CD4-positive, alpha-beta memory T cell (primary cell): ENCODE measurements at places on chromosomes 5 and 9. TPM values are rescaled to one million over a fixed set of nuclear protein-coding genes. Genes with fewer than 3 reads are reported as not detected.

The ARID3C gene
- total RNA-seq, result not detected

The VAV2 gene
- 1.1 TPM for total RNA-seq

The SPINK5 gene
- total RNA-seq, result not detected

The EGFL7 gene
- not detected for total RNA-seq

The PCDHGA6 gene
- 0.50 TPM for total RNA-seq

The TMEM252 gene
- total RNA-seq, result not detected

The NUP155 gene
- total RNA-seq, result 30.8 TPM

The KIF27 gene
- 5.2 TPM for total RNA-seq

The FBN2 gene
- 0.30 TPM for total RNA-seq

The CCL27 gene
- total RNA-seq, result not detected

The DMRTA1 gene
- not detected for total RNA-seq

DNA sequence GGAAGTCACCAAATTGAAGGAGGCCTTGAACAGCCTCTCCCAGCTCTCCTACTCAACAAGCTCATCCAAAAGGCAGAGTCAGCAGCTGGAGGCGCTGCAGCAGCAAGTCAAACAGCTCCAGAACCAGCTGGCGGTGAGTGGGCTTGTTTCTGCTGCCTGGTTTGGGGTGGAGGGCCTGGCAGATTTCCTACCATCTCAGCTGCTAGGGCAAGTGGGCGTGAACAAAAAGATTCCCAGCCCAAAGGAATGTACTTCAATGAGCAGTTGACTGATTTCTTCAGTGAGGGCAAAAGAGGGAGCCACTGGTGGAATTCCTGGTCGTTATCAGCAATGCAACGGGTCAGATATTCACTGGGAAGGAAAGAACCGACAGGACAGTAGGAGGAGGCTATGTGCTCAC, 12.6 kb upstream of the TTC23L start:
- no peak overlapping the region for H3K4me3 ChIP-seq
- H3K27ac ChIP-seq, result no peak overlapping the region
- H3K4me1 ChIP-seq, result no peaks in the 10 kb centered on the region
- DNase-seq, result no peak
- no peaks in the 10 kb centered on the region for H3K27me3 ChIP-seq

DNA sequence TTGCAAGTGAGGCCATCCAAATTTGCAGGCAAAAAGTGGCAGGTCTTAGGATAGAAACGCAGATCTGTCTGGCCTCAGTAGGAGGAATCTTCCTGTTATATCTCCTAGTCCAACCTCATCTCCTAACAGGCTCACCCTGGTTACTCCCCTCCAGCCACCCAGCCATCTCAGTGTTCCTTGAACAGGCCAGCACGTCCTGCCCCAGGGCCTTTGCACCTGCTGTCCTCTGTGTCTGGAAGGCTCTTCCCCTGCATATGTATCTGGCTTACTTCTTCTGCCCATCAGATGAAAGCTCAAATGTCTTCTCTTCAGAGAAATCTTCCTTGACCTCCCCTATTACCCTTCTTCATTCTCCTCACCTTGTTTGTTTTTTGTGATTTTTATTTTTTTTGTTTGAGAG, 107.3 kb upstream of the ALDH1B1 start:
- H3K4me1 ChIP-seq, result no peaks in the 10 kb centered on the region
- no peak for DNase-seq
- no peaks in the 10 kb centered on the region for H3K27me3 ChIP-seq
- no peaks in the 10 kb centered on the region for H3K36me3 ChIP-seq
- H3K27ac ChIP-seq, result no peak overlapping the region
- H3K4me3 ChIP-seq, result no peak overlapping the region

DNA sequence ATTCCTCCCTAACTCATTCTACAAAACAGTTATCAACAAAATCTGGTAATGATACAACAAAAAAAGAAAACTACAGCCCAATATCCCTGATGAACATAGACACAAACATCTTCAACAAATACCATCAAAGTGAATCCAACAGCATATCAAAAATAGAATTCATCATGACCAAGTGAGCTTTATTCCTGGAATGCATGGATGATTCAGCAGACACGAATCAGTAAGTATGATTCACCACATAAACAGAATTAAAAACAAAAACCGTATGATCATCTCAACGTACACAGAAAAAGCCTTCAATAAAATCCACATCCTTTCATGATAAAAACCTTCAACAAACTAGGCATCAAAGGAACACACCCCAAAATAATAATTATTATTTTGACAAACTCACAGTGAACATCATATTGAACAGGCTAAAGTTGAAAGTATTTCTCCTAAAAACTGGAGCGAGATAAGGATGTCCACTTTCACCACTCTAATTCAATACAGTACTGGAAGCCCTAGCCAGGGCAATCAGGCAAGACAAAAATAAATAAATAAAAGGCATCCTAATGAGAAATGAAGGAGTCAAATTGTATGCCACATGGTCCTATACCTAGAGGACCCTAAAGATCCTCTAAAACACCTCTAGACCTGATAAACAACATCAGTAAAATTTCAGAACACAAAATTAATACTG, 305.1 kb upstream of the RGMB start:
- no peaks in the 10 kb centered on the region for H3K36me3 ChIP-seq
- no peak overlapping the region for H3K4me3 ChIP-seq
- H3K27me3 ChIP-seq, result no peaks in the 10 kb centered on the region
- H3K4me1 ChIP-seq, result no peaks in the 10 kb centered on the region

DNA sequence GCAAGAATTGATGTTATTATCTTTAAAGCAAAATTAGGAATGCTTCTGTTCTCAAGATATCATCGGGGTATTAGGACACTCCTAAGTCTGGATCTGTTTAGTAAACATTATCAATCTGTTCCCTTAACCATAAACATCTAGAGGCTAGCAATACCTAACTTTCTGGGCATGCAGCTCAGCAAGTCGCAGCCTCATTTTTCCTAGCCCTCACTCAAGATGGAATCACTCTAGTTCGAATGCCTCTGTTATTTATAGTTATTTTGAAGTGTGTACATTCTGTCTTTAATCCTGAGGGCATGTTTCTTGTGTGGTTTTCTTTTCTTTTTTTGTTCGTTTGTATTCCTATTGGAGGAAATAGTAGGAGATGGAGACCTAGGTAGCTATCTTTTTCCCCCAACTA, 66.9 kb downstream of the FER start:
- DNase-seq, result no peak
- no peaks in the 10 kb centered on the region for H3K27me3 ChIP-seq
- H3K4me1 ChIP-seq, result no peaks in the 10 kb centered on the region
- no peak overlapping the region for H3K4me3 ChIP-seq

- H3K27ac ChIP-seq, result no peak overlapping the region
- peak; percentile 64 for DNase-seq
- H3K4me3 ChIP-seq, result no peak overlapping the region
- peaks cover 24% of the 10 kb centered on the region for H3K4me1 ChIP-seq
Observed at GRCh38 chr5:139633295-139634027, 14.7 kb upstream of the CXXC5 start.

GRCh38 chr5:96745844-96746531, 61.8 kb downstream of the ERAP1 start:
- H3K36me3 ChIP-seq, result peaks cover 87% of the 10 kb centered on the region
- no peaks in the 10 kb centered on the region for H3K27me3 ChIP-seq
- no peak overlapping the region for H3K4me3 ChIP-seq
- H3K27ac ChIP-seq, result no peak overlapping the region
- no peaks in the 10 kb centered on the region for H3K4me1 ChIP-seq

GRCh38 chr5:121688781-121689180, 162.9 kb upstream of the FTMT start:
- no peak overlapping the region for H3K27ac ChIP-seq
- DNase-seq, result no peak
- H3K4me3 ChIP-seq, result no peak overlapping the region
- H3K36me3 ChIP-seq, result no peaks in the 10 kb centered on the region
- no peaks in the 10 kb centered on the region for H3K4me1 ChIP-seq

- no peaks in the 10 kb centered on the region for H3K27me3 ChIP-seq
- no peak overlapping the region for H3K27ac ChIP-seq
- no peak overlapping the region for H3K4me3 ChIP-seq
- H3K4me1 ChIP-seq, result no peaks in the 10 kb centered on the region
- DNase-seq, result no peak
- H3K36me3 ChIP-seq, result no peaks in the 10 kb centered on the region
Observed at GRCh38 chr5:149456597-149457392, 77.7 kb upstream of the IL17B start.

DNA sequence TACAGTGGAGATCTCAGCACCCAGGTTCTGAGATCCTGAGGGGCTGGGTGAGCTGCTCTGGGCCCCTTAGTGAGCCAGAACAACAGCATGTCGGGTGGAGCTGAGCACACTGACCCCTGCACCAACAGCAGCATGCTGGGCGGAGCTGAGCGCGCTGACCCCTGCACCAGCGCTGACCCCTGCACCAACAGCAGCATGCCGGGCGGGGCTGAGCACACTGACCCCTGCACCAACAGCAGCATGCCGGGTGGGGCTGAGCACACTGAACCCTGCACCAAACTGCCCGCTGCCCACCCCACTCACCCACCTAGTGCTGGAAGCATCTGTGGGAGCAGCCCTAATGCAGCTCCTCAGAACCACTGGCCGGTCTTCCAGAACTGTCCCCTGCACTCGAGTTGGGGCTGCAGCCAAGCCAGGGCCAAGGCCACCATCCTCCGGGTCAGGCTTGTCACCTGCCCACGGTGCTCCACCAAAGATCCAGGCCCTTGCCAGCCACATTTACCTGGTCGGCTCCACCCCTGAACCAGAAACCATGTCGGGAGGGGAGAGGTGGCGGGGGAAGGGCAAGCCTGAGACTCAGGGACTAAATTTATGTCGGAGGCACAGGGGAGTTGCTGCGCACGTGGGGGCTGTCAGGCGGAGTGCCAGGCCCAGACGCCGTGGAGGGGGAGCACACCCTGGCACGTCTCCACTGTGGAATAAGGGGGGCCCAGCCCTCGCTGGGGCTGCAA, 80.3 kb downstream of the ADAMTS2 start:
- H3K4me1 ChIP-seq, result no peaks in the 10 kb centered on the region
- H3K27me3 ChIP-seq, result no peaks in the 10 kb centered on the region
- H3K36me3 ChIP-seq, result no peaks in the 10 kb centered on the region
- H3K4me3 ChIP-seq, result no peak overlapping the region
